Suprapubic skin (tissue), 4 donors: ENCODE measurements at places on chromosomes 6 and 20. TPM values are rescaled to one million over a fixed set of nuclear protein-coding genes. Genes with fewer than 3 reads are reported as not detected.

The KCNQ5 gene
- 0.57 TPM for total RNA-seq

The IRAK1BP1 gene
- total RNA-seq = 3.4 TPM

The TTK gene
- 6.1 TPM for total RNA-seq

The BACH2 gene
- total RNA-seq = 20.0 TPM

The TPD52L1 gene
- total RNA-seq = 199 TPM

The COMMD7 gene
- total RNA-seq = 13.3 TPM

The CHRNA4 gene
- total RNA-seq = not detected

The CFB gene
- total RNA-seq = 4.9 TPM

The MEI4 gene
- not detected for total RNA-seq

The TCF21 gene
- not detected for total RNA-seq

The UST gene
- total RNA-seq = 17.1 TPM

The SLC4A11 gene
- 26.2 TPM for total RNA-seq

The SLC22A7 gene
- not detected for total RNA-seq

The DZANK1 gene
- 2.0 TPM for total RNA-seq

The ADAM33 gene
- 6.3 TPM for total RNA-seq

The TMEM244 gene
- total RNA-seq = not detected

The CST3 gene
- 476 TPM for total RNA-seq

The ZNF165 gene
- 0.64 TPM for total RNA-seq

The TINAG gene
- not detected for total RNA-seq

The BCAS1 gene
- 2.1 TPM for total RNA-seq

The CALHM5 gene
- 5.9 TPM for total RNA-seq

The STMND1 gene
- total RNA-seq = not detected

The ZSCAN16 gene
- total RNA-seq = 3.9 TPM
